ENCODE measurements at places on chromosomes 11 and 22.
A peak's percentile ranks its signal among the peaks of the same experiment; 100 is the strongest.

- DNase-seq: no peak
Observed at GRCh38 chr22:43013355-43014315, 1.3 kb downstream of the PACSIN2 start.

DNA sequence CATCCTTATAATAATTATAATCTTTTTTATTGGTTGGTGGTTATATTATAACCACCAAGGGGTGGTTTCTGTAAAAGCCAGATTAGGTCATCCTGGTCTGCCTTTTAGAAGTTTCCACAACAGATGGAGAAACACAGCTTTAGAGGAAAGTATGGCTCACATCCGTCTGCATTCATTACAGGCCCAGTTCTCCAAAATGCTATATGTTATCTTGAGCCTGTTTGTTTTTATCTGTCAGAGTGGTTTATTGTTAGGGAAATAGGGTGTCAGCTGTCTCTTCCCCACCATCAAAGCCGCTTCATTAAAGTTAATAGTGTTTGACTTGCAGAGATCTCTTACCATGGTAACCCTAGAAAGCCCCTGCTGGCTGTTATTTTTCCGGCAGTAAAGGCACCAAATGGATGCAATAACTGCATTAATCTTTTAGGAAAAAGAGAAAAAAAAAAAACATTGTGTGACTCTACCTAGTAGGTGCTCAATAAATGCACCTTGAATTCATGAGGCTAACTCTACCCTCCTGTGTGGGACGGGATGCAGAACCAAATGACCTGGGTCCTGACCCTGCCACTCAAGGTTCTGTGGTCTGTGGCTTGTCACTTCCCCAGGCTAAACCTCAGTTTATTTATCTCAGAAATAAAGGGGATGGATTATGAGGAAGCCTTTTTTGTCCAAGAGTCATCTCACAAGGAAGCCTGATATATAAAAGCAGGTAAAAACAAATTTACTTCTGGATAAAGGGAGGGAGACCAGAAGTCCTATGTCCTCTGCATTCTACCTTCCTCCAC lies 118.3 kb downstream of the WT1 start:
- DNase-seq: no peak

DNA sequence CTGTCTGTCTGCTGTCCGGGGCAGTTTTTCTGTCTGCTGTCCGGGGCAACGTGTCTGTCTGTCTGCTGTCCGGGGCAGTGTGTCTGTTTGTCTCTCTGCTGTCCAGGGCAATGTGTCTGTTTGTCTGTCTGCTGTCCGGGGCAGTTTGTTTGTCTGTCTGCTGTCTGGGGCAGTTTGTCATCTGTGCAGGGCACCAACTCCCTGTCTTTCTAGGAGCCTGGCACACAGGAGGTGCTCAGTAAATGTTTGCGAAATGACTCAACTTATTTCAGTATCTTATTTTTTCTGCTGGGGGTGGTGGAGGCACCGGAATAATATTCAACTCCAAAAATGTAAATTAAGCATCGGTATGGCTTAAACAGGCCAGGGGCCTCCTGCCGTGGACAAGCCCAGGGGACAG lies 12.0 kb upstream of the TTLL12 start:
- DNase-seq: no peak

DNA sequence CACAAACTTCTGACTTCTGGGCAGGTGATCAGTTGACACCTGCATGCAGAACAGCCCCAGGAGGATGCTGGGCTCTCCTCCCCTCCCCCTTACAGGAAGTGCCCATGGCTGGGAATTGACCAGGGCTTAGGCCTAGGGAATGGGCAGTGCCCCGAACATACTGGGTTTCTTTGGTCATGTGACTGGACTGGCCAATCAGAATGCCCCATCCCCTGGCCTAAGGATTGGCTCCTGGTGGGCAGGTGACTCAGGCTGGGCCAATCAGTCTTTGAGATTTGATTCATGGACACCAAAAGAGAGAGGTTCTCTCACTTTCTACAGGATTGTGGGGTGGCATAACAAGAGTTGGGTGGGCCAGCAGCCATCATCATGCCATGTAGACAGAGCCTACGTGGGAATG lies 37.1 kb downstream of the MCM5 start:
- DNase-seq: no peak

DNA sequence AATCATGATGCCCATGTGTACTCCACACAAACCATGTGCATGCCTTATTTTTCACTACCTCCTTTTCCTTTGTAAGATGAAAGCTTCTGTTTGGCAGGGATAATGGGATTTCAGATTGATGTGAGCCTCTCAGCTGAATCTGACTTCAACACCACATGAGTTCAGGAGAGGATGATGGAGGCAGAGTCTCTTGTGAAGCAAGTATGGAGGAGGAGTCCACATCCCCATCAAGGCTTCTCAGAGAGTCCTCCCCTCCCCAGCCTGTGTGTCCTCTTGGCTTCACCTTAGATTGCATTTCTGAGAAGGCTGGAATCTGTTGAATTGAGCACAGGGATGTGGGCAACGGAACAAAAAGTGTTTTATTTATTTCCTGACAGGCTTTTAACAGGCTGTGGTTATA lies 370.4 kb downstream of the FAT3 start:
- no peak for DNase-seq

- DNase-seq: no peak
Observed at GRCh38 chr22:35021161-35021560, 44.8 kb upstream of the ISX start.

GRCh38 chr11:75384438-75385080 lies 14.8 kb upstream of the RPS3 start:
- peak; percentile 15 for DNase-seq

GRCh38 chr22:39291523-39291922 lies 27.9 kb downstream of the RPL3 start:
- DNase-seq: no peak

Data from cerebellar nuclear complex (tissue), 1 donor.